SHP77 (cell line): ENCODE measurements at places on chromosomes 12 and 14.

DNA sequence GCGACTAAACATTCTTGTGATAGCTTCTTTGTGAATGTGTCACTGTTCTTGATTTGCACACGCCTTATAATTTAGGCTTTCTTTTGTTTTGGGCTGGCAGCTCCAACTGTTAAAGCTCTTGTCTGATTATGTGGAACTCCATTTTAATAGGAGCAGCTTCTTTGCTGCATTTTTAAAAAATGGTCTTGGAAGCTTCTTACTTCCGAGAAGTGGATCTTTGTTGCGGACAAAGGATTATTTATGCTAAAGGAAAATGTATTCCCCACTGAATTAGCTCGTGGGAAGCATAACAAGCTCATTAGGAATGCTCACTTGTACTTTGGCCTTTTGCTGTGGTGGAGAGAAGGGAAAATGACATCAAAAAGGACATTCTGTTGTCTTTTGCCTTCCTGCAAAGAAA is 20.0 kb downstream of the GAS2L3 start:
- no peak for DNase-seq

DNA sequence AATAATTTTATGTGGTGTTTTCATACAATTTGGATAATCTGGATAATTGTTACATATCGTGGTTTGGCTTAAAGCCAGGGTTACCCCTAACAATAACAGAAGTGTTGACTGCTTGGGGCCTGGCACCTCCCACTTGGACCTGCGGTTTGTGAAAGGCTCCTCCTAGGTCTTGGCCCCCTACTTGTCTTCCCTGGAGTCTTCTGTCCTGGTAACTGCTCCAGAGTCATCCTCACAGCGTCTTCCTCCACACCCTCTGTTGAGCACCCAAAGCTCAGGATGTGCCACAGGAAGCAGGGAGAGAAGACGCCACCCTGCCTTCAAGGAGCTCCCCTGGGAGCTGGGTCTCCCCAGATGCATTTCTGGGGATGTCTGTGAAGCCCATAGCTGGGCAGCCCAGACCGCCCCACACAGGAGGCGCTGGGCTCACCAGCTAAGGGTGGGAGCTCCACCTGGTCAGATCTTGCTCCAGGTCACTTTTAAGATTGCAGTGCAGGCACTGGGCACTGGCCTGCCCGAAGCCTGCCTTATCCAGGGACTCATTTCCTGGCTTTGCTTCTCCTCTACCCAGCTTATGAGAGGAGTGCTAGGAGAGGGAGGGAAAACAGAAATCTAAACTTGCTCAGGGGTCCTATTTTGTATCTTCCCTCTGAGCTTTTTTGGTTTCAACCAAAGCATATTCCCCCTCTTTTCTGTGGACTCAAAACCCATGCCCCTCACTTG is 98.2 kb downstream of the ZFP36L1 start:
- no peak for DNase-seq

GRCh38 chr12:92224685-92225331 is 79.2 kb upstream of the BTG1 start:
- no peak for DNase-seq

DNA sequence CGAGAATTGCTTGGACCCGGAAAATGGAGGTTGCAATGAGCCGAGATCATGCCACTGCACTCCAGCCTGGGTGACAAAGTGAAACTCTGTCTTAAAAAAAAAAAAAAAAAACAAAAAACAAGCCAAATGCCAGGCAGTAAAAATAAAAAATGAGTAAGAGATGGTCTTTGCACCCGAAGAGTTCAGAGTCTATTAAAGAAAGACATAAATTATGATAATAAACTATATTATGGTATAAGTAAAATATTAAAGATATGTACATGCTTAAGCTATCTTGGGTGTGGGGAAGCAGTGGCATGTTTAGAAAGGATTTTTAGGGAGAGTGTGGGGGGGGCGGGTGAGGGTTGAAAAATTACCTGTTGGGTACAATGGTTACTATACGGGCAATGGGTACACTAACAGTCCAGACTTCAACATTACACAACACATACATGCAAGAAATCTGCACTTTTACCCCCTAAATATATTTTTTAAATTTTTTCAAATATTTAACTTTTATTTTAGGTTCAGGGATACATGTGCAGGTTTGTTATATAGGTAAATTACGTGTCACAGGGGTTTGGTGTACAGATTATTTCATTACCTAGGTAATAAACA is 99.3 kb downstream of the EEA1 start:
- DNase-seq: no peak

- DNase-seq: no peak
These were observed 35.5 kb downstream of the CIT start for GRCh38 chr12:119841433-119842210.

GRCh38 chr12:58583529-58583928 is 336.8 kb downstream of the LRIG3 start:
- no peak for DNase-seq

DNA sequence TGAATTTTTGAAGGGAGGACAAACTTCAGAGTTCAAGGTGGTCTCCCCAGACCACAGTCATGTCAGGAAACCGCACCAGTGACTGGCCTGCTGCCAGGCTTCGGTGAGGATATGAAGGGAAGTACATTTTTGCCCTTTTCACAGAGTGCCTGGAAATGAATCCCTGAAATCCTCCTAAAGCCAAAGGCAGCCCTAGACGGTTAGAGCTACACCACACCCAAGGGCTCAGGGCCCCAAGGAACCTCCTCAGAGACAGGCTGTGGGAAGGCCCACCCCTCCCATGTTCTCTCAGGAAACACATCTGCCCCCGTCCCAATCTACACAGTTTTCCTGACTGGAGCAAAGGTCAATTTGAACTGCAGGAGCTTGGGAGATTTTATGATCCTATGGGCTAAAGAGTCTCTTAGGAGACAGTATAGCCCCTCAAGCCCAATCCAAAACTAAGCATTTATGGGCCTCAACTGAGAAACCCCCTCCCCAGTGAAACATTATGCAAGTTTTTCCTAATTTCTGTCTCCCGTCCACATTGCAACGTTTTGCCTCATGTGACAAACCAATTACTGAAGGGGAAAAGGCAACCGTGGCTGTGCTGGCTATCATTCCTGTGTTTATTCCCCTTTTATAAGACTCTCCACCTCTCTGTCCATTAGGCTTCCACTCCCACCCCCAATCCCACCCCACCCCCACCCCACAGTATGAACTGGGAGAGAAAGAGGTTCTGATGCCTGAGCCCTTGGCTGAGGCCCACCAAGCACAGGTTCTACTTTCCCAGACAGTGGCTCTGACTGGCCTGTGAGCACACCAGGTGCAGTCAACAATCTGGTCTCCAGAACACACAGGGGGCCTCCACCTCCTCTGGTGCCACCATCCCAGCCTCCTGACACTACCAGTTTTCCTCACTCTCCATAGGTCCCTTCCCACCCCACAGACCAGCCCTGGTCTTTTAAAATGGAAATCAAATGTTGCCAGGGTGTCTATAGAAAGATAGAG is 9.6 kb upstream of the RNASE1 start:
- no peak for DNase-seq

DNA sequence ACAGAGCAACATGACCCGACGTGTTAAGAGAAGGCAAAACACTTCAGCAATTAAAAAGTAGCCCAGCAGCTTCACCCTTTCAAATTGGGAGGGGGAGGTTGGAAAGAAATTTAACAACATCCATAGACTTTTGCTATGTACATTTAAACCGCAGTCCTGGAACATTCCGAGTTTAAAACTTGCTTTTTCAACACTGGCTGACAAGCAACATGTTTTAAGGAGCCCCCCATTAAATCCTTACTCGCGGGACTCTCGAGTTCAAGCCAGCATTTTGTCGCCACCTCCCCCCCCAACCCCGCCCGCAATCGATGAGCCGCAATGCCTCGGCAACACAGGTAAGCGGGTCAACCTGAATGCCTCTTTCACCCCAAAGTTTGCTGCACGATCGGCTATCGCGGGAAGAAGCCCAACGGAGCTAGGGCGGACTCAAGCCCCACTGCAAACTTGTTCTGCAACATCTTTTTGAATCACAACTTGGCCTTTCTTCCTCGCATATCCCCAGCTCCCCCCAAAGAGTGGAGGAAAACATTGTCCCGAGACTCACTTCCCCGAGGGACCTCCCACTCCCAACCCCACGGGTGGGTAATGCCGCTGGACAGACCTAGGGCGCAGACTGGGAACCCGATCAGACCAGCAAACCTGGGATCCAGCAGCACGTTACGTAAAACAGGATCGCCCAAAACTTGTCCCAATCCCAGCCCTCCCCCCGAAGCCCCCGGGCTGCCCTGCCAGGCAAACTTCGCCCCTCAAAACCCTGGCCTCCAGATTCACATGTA is 777 bp downstream of the ZFP36L1 start:
- DNase-seq: no peak

- no peak for DNase-seq
These were observed 130.9 kb downstream of the SAMD4A start for GRCh38 chr14:54697803-54698202.

DNA sequence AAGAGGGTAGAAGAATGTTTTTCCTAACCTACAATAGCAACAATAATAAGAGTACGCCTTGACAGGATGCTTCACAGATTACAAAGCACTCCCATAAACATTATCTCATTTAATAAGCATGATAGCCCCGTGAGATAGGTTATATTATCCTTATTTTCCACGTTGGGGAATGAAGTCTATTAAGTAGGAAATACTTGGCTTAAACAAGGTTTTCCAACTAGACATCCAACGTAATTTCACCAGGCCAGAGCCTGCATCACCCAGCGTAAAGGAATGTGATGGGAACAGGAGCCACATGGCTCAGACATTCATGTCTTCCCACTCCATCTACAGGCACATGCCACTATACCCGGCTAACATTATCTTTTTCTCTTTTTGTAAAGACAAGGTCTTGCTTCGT is 223.4 kb upstream of the AMIGO2 start:
- no peak for DNase-seq
